ELR (cell line): ENCODE measurements at places on chromosomes 3 and 15.

GRCh38 chr3:23055733-23056376 is 147.3 kb upstream of the UBE2E2 start:
- peak; percentile 89 for DNase-seq

DNA sequence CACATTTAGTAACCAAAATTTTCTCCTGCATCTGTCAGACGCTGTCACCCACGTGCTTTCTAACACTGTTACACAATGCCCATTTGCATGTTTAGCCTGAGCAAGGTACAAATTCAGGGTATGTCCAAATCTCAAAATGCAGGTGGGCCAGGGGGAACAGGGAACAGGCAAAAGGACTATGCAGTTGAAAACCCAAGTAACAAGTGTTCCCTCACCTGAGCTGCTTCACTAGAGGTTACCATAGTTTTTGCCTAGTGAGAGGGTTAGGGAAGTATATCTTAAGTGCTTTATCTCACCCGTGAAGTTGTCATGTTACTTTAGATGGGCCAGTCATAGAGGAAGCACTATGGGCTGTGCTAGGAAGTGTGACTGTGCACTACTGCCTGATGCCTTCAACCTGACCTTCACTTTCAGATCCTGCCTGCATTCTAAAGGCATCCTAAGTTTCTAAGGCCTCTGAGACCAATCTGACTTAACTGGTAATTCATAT is 6.0 kb upstream of the TMEM87A start:
- no peak for DNase-seq

DNA sequence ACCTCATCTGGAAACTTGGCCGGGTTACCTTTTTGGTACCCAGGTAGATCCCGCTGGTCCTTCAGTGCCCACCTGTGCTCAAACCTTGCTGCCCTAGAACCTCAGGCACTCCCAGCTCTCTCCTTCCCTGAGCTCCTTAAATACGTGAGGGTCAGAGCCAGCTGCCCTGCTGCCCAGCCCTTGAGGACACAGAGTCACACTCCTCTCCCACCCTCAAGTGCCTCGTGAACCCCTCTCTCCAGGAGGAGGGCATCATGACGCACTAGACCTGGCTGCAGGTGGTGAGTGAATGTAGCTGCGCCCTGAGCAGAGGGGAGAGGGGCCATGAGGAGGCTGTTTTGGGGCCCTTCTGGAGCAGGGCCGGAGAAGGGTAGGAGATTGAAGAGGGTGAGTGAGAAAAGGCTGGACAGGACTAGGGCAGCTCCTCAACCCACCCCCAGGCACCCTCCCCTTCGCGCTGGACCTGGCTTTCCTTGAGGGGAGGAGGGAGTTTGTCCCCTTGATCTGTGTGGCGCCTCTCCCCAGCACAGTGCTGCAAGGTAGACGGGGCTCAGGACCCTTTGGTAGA is 941 bp downstream of the SLC12A8 start:
- no peak for DNase-seq

- DNase-seq: no peak
Measured at GRCh38 chr3:183303690-183304089, 50.6 kb downstream of the B3GNT5 start.

DNA sequence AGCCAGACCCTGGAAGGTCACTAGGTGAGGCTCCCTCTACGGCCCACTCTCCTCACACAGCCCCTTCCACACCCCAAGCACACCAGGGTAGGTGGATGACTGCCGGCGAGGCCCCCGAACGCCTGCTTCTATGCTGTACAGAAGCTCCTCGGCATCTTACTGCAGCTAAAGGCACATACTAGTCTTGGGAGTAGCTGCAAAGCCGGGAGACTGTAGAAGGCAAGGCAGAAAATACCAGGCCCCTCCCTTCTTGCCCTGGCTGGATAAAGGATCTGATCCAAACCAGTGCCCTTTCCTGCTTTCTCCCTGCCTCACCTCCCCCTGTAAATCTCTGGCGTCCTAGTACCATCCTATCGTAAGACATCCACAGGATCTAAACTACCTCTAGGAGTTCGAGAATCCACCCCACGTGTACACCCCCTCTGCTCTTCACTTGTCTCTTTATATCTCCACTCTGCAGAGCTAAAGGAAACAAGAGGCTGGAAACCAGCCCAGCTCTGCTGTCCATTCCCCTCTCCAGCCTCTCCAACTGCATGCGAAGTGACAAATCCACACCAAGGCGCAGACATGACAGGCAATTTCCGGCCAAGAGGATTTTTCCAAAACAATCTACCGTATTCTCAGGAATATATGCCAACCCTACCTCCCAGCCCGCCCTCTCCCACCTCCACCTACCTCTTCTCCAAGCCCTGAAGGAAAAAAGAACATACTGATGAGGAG is 11.8 kb downstream of the TNK2 start:
- peak; percentile 76 for DNase-seq

DNA sequence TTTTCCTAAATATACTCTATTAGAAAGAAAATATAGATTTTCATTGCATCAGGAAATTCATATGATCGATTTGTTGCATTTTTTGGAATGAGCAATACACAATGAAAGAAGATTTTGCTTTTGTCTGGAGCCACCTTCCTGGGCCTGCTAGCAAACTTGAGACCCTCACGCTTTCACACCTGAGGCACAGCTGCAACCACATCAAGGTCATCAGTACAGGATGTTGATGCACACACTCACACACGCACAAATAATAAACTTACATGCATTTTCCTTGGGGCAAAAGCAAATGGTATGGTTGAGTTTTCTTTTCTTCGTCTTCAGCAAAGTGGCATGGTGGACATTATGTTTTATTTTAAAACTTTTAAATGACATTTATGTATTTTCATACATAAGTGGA is 64.8 kb upstream of the SATB1 start:
- DNase-seq: no peak

- no peak for DNase-seq
Measured at GRCh38 chr3:3686907-3687648, 112.2 kb upstream of the LRRN1 start.

DNA sequence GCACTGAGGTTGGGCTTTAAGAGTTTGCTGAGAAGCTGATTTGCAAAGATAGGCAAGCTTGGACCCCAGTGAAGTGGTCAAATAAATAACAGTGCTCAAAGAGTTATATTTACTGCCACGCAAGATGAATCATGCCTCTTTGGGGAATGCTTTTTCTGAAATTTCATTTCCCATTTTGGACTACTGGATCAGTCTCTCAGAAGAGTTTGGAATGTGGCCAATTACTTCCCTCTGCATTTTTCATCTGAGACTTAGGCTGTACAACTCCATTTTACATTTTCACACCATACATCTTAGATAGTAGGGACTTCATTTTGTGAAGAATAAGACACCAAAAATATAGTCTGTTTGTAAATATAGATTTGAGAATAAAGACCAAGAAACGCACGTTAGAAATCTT is 419.7 kb downstream of the FGF12 start:
- DNase-seq: peak; percentile 12

DNA sequence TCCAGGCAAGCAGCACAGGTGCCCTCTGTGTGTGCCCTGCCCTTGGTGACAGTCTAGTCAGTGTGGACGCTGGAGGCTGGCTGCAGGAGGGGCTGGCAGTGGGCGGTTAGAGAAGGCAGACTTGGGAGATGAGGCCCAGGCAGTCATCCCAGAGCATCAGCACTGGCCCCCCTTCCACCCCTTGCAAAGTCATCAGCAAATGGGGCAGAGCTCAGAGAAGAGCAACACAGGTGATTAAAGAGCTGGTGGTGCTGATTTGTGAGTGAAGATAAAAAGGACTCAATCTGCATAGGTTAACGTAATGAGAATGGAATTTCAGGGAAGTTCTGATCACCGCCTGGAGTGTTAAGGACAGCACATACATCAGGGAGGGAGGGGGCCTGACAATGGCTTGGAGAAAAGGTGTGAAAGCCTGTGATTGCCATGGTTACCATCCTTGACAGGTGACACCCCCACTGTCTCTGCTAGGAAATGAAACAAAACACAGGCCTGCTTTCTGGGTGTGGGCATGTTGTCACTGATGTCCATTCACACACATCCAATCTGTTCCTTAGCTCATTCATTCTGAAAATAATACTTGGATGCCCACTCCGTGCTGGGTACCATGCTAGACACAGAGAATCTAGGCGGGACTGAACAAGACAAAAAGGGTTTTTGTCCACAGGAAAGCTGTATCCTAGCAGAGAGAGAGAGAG is 269.6 kb upstream of the ST8SIA2 start:
- no peak for DNase-seq

GRCh38 chr3:44160818-44161217 is 80.9 kb upstream of the TOPAZ1 start:
- DNase-seq: no peak

DNA sequence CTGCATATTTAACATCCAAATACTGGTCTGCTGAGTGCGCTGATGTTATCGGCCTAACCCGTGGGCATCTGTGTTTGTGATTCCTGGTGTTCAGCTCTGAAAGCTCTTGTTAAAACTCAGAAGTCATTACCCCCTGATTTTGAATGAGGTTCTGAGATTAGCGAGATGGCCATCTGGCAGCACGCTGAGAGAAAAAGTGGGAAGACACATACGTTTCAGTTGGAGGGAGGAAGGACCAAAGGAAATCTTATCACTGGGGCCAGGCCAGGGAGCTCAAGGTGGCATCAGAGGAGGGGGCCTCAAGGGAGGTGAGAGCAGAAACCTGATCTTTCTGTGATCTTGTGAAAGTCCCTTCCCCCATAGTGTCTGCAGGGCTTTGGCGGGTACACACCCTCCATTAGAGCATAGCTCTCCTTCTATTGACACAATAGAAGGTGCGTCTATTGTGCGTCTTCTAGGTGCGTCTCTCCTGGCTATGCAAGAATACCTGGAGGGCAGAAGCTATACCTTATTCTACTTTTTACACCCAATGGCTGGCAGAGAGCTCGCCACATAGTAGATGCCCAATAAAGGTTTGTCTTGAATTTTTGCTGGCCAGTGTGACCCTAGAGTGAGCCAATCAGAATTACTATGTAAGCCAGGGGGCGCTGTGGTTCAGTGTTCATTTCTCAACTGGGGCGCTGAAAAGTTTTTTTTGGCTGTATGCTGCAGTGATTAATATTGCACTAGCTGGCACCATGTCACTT is 182.4 kb downstream of the SHQ1 start:
- peak; percentile 26 for DNase-seq

DNA sequence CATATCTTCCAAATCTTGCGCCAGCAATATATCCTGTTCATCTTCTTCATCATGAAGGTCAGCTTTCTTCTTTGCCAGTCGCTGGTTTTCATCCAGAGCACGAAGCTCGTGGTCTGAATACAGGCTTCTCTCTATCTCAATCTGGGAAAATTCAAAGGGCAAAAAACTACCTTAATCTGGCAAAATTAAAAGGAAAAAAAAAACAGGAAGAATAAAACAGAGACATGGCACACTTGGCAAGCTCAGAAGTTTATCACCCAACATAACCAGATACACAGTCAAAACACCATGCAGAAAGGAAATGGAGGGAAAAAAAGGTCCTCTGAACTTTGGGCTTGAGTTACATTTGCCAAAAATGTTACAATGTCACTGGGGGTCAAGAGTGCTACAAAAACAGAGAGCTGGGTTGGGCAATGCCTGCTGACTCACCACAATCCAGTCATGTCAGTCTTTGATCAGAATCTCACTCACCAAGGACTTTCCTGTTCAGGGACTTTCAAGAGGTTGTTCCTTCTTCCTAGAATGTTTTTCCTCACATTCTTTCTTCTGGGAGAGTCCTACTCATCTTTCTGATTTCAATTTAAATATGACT is 1.5 kb downstream of the MRPL46 start:
- peak; percentile 77 for DNase-seq

DNA sequence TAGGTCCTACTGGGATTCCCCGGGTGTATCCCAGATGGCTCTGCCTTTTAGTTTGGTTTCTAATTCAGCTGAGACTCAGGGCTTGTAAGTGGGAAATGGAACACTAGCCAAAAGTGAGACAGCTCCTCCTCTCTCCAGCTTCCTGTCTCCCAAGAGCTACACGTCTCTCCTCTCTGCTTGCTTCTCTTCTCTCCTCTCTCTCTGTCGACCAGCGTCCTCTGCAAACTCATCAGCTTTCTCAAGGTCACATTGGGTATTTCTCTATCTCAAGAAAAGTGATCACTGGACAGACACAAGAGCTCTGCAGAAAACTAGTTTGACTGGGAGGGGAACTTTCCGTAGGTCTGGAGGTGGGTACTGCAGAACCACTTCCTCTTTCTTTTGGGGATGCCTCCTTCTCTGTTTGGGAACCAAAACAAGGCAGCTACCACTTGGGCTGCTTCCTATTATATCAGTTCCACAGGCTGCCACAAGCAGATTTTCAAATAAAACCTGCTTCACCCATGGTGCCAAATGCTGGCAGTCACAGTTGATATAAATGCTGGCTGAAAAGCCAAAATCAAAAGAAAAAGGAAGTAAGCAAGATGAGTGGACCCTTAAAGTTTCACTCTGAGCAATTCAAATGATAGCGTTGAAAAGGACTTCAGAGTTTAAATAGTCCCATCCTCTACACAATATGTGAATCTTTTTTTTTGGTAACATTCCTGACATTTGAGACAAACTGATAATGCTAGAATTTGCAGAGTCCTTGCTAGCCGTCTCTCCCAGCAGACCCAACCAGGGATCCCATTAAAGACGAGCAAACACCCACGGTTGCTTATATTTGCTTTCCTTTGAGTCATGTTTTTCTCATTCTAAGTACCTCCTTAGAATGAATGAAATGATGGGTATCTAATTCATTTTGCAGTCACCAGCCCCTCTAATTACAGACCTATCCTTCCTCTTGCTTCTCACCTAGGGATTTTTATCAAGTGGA is 7.2 kb upstream of the DYNC1LI1 start:
- no peak for DNase-seq

- DNase-seq: no peak
Measured at GRCh38 chr15:57676585-57676984, 29.9 kb upstream of the POLR2M start.

DNA sequence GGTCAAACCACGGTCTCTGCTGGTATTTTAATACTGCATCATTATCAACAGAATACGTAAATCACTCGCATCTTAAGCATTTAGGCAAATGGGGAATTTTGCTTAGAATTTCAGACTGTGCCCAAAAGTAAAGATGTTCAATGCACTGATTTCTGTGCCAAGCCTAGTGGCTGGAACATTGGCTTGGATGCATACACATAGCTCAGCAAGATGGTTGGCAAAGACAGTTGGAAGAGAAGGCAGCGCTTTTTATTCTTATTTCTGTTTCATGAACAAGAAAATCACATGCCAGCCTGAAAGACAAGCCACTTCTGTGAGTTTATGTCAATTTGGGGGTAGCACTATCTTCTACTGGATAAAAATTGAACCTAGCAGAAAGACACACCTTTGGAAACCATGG is 15.1 kb downstream of the MECOM start:
- DNase-seq: no peak

DNA sequence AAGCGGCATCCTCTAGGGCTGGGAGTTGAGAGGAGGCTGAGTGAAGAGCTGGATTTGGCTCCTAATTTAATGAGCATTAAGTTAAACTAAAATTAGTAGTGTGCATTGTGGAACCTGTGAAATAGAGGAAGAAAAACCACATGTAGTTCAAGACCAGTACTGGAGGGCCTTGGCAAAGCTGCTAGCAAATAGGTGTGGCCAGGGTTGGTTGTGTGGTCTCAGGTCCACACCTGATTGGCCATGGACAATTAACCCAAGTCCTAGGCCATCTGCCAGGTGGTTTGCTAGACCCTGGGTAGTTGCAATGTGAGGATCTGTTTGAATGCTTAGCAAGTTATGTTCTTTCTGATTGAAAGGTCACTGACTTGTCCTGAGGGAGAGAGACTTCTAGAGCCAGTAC is 275.5 kb downstream of the PDCD6IP start:
- DNase-seq: no peak
